Stimulated activated naive CD8-positive, alpha-beta T cell treated with anti-CD3 and anti-CD28 coated beads, Interleukin-15, Interleukin-2, amounts not matched to agents 100 U/mL and 50 U/mL, for 24 hours (primary cell): ENCODE measurements at places on chromosomes 3 and 15.

GRCh38 chr3:145942052-145942451 is 218.9 kb downstream of the PLOD2 start:
- DNase-seq = no peak

DNA sequence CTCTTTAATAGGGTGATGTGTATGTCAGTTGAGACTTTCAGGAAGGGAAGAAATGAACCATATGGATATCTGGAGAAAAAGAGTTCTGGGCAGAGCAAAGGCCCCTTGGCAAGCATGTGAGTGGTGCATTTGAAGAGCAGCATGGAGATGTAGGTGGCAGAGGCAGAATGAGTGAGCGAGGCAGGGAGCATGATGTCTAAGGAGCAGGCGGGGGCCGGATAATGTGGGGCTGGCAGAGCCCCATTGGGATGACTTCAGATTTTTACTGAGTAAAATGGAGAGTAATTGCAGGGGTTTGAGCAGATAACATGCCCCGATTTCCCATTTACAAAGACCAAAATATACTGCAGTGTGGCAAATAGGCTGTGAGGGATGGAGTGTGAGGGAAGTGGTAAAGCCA is 52.9 kb upstream of the PLCL2 start:
- DNase-seq = no peak

- peak; percentile 59 for DNase-seq
These were observed 557 bp downstream of the ELL3 start for GRCh38 chr15:43776101-43776717.

DNA sequence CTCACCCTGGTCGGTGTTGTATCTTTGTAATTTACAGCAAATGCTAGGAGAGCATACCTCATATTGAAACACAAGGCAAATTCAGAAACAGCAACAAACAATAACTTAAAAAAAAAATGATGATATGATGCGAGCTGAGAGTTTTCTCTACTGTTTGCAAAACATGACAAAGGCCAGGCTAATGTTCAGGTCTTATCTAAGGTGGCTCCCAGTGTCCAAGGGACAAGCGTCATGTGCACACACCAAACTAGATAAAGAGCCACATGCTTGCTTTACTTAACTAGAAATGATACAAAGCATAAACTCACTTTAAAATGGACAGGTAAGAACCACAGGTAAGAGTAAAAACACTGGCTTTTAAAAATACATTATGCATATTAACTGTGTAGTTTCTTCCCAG is 375.9 kb downstream of the FOXP1 start:
- no peak for DNase-seq

GRCh38 chr3:131224886-131225550 is 156.6 kb upstream of the NUDT16 start:
- no peak for DNase-seq

DNA sequence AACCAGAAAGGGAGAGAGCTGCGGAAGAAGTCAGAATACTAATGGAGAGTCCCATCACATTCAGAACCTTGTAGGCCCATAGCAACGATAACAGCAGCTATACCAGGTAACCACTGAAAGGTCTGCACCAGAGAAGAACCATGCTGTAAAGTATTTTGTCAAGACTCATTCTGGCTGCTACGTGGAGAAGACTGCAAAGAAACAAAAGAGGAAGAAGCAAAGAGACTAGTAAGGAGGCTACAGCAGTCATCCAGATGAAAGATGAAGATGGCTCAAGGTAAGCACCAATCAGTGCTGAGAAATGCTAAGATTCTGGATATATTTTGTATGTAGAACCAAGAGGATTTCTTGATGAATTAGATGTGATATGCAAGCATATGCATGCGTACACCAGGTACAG is 39.6 kb downstream of the ACAP2 start:
- DNase-seq = no peak

GRCh38 chr3:119880966-119881365 is 99.1 kb downstream of the NR1I2 start:
- DNase-seq = no peak

GRCh38 chr3:155229086-155229485 is 64.4 kb downstream of the STRIT1 start:
- no peak for DNase-seq

DNA sequence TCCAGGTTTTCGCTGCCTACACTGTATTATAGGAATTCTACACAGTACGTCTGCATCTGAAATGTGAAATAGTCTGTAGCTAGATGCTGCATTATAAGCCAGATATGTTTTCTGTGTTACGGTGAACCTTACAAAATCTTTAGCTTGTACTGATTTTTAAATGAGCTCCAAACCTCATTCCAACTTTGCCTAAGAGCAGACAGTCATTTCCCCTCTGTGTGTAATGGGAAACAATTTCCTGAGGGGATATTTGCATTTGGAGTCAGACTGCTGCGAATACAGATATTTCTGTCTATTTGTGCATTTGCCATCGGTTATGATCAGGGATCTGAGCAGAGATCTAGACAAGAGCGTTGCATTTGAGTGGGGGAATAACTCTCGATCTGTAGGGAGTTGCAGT is 37.5 kb downstream of the ARNT2 start:
- DNase-seq = no peak

DNA sequence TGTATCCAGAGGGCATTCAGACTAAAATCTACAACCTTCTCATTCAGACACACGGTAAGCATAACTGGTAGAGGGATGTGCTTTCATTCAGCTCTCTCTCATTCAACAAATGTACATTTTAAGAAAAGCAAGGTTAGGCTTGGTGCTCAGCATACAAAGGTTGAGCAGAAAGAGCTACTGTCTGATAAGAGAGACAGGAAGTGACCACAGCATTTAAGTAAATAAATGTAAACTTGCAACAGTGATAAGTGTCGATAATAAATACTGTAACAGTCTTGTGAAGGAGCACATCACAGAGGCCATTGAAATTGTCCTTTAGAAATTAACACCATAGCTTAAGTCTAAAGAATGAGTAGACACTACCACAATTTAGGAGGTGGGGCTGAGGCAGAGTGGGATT is 3.4 kb downstream of the CD96 start:
- no peak for DNase-seq

GRCh38 chr3:67228136-67228535 is 230.0 kb downstream of the KBTBD8 start:
- DNase-seq = no peak

GRCh38 chr3:43913036-43913948 is 222.6 kb downstream of the ABHD5 start:
- no peak for DNase-seq

GRCh38 chr3:170707899-170708298 is 122.0 kb upstream of the SLC7A14 start:
- no peak for DNase-seq

DNA sequence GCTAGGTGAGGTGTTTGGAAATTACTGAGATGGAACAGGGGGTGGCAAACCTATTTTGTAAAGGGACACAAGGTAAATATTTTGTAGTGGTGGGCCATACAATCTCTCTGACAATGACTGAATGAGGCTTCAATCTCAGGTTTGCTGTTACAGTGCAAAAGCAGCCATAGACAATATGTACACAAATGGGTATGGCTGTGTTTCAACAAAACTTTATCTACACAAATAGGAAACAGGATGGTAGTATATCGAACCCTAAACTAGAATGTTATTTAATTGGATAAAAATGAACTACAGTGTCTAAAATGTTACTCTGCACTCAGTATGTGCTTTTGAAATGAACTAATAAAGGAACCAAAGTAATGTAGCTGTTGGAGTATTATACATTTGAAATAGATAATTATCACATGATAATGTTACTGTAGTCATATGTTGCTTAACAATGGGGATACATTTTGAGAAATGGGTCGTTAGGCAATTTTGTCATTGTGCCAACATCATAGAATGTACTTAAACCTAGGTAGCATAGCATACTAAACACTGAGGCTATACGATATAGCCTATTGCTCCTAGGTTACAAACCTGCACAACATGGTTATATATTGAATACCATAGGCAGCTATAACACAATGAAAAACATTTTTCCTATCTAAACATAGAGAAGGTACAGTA is 495.2 kb upstream of the TBL1XR1 start:
- DNase-seq = no peak

DNA sequence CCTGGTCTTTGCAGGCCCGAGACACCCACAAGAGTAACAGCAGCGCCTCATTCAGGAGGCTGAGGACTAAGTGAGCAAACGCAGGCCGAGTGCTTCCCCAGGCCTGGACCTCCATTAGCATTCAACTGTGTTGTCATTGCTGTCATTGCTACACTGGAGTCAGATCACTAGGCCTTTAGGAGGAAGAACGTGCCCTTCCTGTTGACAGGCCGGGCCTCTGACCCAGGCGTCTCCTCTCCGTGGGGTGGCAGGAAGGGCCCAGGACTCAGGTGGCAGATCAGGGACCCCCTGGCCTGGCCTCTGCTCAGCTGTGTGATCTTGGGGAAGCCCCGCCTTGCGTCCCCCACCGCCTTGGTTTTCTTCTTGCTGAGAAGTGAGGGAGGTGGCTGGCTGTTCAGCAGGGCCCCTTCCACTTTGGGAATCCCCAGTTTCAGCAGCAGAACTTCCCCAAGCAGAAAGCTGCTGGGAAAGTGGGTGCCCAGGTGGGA is 19.1 kb downstream of the ZDHHC19 start:
- DNase-seq = peak; percentile 67

DNA sequence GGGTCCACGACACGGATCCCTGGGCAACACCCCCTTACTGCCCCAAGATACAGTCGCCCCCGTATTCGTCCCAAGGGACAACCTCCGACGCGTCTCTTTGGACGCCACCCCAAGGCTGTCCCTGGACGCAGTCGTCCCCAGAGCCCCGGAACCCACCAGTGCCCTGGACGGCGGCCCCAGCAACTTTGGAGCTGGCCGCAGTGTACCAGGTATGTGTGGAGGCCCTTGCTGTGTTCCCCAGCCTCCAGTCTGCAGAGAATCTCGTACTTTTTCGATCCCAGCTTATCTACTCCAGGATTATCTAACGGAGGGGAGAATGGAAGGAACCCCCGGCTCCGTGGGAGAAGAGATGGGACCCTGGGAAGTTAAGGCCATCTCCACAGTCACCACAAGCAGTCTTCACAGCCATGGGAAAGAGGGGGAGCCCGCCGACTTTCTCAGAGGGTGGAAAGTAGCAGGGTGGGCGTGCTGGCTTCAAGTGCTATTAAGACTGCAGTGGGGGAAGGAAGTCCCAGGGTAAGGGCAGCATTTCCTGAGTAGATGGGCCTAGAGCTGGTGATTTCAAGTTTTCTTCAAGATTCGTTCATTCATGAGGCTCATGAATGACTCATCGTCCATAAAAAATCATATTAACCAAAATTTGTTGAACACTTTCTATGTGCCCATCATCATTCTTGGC is 1.1 kb downstream of the MESP2 start:
- DNase-seq = no peak

DNA sequence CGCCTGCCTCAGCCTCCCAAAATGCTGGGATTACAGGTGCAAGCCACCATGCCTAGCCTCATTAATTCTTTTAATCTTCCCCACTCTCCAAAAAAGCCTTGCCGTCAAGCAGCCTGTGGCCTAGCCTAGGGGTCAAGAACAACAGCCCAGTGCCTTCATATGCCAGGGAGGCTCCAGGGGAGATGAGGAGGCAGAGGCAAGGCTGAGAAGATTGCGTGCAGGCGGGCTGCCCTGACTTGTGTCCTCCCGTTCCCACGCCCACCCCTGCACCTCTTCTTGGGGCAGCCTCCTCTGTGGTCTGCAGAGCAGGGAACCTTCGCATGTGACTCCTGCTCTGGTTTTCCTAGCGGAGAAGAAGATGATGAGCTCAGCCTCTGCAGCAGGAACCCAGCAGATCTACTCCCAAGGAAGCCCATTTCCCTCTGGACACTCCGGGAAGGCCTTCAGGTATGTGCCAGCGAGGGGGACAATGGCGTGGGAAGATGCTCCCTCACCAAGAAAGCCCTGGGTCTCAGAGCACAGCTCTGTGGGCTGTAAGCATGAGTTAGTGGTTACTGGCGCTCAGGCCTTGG is 118.5 kb upstream of the ABHD17C start:
- DNase-seq = no peak

- no peak for DNase-seq
These were observed 228.4 kb downstream of the DIPK2A start for GRCh38 chr3:144200004-144200403.

DNA sequence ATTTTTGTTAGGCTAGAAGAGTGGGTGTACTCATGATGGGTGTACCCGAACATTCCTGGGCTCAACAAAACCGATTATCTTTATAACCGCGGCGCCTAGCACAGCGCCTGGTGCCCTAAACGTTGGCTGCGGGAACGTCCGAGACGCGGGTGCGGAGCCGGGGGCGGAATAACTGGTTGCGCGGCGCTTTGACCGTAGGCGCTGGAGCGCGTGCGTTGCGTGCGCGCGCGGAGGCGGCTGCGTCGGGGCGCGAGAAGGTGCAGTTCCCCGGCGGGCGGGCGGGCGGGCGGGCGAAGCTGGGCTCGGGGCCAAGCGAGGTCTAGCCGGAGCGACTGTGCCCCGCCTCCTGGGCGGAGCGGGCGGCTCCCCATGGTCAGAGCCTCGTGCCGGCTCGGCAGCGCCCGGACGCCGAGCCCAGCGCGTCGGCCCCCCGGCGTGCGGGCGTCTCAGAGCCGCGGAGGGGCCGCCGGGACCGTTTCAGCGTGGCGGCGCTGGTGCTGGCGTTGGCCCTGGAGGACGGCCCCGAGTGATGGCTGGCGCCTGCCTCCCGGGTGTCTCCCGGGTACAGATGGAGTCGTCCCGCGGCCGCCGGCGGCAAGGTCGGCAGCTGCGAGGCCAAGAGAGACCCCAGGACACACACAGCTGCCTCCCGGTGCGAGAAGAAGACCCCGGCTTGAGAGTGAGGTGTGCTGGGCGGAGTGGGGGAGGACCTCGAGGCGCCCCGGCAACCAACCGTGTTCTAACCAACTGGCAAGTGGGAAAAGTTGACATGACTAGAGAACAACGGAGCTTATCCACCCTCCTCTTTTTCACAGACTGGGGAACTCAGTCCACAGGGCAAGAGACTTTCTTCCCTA is at the start of gene PLAAT1:
TSS of gene PLAAT1 (plus strand) at position 373 of the 857 bp plus-strand sequence. CDS start 14,429 bp downstream, outside the sequence.
- DNase-seq = peak; percentile 35

- no peak for DNase-seq
These were observed 117.2 kb downstream of the ADCY5 start for GRCh38 chr3:123331651-123332050.
